CD4-positive, alpha-beta T cell (primary cell): ENCODE measurements at places on chromosomes 6 and 20. TPM values are rescaled to one million over a fixed set of nuclear protein-coding genes. Genes with fewer than 3 reads are reported as not detected.

Gene ZCCHC3
- 19.5 TPM for total RNA-seq

Gene DLK2
- total RNA-seq, result 0.36 TPM

- no peak overlapping the region for H3K4me3 ChIP-seq
- no peaks in the 10 kb centered on the region for H3K4me1 ChIP-seq
- H3K27me3 ChIP-seq, result no peaks in the 10 kb centered on the region
- no peak for DNase-seq
- no peak overlapping the region for H3K27ac ChIP-seq
Measured at GRCh38 chr6:130557481-130558112, 191.8 kb downstream of the TMEM200A start.

DNA sequence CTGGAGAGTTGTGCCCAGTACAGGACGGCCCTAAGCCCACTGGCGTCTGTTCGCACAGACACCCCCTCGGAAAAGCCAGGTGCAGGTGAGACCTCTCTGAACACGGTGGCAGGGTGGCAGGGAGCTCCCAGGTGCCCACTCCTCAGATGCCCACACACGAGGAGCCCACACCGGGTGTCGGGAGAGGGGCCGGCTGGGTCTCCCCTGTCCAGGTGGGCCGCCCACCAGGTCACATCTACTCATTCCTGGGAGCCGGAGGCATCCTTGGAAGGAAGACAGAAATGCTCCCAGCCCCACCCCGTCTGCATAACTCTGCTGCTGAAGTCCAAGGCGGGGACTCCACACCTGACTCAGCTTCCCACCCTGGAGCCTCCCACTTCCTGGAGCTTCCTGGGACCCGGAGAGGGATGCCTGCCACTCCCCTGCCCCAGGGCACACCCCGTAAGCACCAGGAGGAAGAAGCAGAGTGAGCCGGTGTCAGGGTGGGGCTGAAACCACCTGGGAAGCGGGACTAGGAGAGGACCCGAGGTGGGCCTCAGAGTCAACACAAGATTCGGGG is 2.5 kb downstream of the SRMS start:
- peaks cover 11% of the 10 kb centered on the region for H3K4me1 ChIP-seq
- peaks cover 5% of the 10 kb centered on the region for H3K27me3 ChIP-seq
- no peak for DNase-seq
- H3K27ac ChIP-seq, result no peak overlapping the region
- H3K36me3 ChIP-seq, result no peaks in the 10 kb centered on the region

- H3K4me1 ChIP-seq, result no peaks in the 10 kb centered on the region
- no peak overlapping the region for H3K4me3 ChIP-seq
- DNase-seq, result no peak
- H3K27ac ChIP-seq, result no peak overlapping the region
- no peaks in the 10 kb centered on the region for H3K27me3 ChIP-seq
- H3K36me3 ChIP-seq, result peaks cover 15% of the 10 kb centered on the region
Measured at GRCh38 chr6:119204719-119205118, 126.3 kb upstream of the FAM184A start.

- DNase-seq, result no peak
- H3K27me3 ChIP-seq, result no peaks in the 10 kb centered on the region
- no peaks in the 10 kb centered on the region for H3K4me1 ChIP-seq
- H3K27ac ChIP-seq, result no peak overlapping the region
- H3K36me3 ChIP-seq, result no peaks in the 10 kb centered on the region
- H3K4me3 ChIP-seq, result no peak overlapping the region
Measured at GRCh38 chr6:15090145-15090579, 155.7 kb upstream of the JARID2 start.

DNA sequence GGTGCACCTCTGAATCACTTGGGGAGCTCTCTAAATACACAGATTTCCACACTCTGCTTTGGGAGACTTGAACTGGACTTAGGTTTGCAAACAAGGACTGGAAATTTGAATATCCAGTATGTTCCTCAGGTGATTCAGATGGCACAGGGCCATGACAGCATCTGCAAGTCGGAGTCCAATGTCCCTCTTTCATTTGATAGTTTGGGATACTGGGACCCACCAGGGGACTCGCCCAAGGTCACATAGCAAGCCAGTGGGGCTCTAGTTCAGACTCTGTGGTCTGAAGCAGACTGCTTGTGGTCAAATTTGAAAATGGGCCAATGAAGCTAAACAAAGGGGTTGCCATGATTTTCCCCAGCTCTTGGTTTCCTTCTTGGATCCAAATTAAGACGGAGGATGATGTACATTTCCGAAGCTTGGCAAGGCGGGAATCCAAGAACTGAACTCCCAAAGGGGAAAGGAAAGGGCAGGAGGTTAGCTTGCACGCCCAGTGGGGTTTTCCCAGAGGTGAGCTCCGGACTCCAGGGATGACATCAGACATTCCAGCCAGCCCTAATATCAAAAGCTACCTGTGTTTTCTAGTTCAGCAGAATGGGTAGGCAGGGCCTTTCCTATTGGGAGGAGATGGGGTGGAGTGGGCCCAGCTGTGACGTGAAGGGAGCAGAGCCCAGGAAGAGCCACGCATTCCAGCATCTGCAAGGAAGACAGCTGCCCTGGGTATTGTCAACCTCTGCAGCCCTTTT is 3.4 kb upstream of the SYS1 start:
- no peak overlapping the region for H3K27ac ChIP-seq
- H3K4me3 ChIP-seq, result no peak overlapping the region
- H3K27me3 ChIP-seq, result no peaks in the 10 kb centered on the region
- DNase-seq, result no peak

GRCh38 chr6:154390034-154390433 is 33.4 kb upstream of the IPCEF1 start:
- DNase-seq, result no peak
- H3K27me3 ChIP-seq, result no peaks in the 10 kb centered on the region

Gene ABCF1
- 86.1 TPM for total RNA-seq
